GM10248 (cell line): ENCODE measurements at places on chromosomes 5 and 9.

GRCh38 chr5:156640691-156641241 is 209.3 kb upstream of the PPP1R2B start:
- no peak for DNase-seq

GRCh38 chr5:54440456-54440893 is 15.0 kb upstream of the HSPB3 start:
- peak; percentile 48 for DNase-seq

DNA sequence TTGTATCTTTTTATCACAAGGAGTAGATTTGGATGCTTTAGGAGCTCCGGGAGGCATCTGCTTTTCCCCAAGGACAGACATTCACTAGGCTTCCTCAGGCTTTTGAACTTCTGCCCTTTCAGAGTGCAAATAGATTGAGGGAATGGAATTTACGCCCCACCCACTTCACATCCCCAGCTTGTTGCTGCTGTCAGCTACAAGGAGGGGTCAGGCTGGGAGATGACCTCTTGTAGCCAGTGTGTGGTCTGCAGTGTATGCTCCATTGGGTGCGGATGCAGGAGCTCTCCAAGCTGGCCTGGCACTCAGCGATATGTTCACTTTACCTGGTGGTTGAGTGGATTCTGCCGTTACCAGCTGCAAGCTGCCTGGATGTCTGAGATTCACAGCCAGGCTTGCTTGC is 6.4 kb downstream of the TNFSF15 start:
- no peak for DNase-seq

DNA sequence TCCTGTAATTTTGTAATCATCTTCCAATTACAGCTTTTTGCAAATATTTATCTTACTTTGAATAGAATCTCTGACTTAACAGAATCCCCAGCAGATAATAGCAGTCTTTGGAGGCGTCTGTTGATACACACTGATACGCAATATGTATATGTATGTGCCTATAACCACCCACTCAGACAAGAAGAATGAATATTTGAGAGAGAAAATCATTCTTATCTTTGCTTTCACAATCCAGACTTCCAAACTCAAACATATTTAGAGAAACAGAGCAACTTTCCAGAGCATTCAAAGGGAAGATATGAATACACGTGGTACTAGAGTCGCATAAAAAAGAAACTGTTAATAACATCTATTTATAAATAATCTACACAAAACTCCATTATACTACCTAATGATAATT is 6.1 kb downstream of the RORB start:
- DNase-seq = no peak

DNA sequence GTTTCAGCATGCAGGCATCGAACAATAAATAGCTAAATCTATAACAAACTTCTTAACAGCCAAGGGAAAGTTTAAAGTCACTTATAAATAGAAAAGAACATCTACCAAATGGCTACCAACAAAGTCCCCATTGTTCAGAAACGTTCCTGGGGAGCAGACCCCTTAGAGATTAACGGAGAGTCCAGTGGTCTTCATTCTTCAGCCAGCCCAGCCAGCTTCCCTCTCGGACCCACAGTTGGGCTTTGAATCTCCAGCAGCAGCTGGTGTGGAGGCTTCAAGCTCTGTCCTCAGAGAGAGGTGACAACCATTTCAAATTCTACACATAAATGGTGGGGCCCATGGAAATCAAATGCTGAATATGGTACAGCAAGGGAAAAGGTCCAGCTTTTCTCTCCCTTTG is 11.2 kb downstream of the ENC1 start:
- no peak for DNase-seq

- peak; percentile 37 for DNase-seq
These were observed 33.3 kb upstream of the ABCA1 start for GRCh38 chr9:104961238-104961637.

DNA sequence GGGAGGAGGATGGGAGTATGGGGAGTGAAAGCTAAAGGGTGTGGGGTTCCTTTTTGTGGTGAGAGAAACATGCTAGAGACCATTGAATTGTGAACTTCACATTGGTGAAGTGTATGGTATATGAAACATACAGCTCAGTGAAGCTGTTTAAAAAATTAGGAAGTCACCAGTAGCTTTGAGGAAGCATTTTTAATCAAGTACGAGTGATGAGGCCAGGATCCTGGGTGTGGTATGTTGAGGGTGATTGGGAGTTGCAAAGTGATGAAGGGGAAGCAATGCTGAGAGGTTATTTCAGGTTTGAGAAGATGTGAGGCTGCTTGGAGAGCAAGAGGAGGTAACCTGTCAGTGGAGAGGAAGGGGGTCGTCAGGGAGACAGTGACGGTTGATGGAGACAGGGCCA is 22.7 kb upstream of the CLK4 start:
- DNase-seq = no peak

DNA sequence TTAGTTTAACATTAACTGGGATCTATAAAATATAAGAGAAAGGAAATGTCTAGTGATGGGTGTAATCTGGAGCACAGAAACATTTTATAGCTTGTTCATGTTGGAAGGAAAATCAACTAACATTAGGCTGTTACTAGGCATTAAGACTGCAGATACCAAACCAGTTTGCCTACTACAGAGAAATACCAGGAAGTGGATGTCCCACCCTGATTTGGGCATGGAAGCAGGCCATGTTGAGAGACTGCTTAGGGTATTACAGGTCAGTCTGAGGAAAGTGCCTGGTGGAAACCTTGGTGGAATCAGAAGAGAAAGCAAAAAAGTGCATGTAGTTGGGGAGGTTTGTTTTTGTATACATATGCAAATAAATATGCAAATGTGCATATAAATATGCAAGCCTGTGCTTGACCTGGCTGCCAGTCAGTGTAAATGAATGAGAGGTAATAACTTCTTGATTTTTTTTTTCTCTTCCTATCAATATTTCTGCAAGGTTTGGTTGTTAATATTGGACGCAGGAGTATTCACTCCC is 9.6 kb upstream of the CCDC112 start:
- DNase-seq = no peak

GRCh38 chr5:5040712-5041111 is 99.4 kb upstream of the ADAMTS16 start:
- no peak for DNase-seq

DNA sequence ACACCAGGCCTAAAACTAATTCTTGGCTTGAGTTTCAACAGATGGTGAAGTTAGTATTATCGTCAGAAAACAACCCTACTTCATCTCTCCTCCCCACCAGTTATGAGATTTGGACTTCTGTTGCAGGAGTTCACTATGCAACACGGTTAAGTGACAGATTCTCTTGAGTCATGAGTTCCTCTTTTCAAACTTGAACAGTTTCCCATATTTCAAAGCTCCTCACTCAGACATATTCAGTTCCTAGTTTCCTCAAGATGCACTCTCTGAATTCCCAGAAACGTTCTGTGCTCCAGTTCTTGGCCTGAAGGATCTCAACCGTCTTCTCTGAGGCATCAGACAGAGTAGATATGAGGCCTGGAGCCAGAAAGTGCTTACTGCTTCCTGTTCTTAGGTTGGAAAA is 7.3 kb upstream of the PTGER4 start:
- no peak for DNase-seq

DNA sequence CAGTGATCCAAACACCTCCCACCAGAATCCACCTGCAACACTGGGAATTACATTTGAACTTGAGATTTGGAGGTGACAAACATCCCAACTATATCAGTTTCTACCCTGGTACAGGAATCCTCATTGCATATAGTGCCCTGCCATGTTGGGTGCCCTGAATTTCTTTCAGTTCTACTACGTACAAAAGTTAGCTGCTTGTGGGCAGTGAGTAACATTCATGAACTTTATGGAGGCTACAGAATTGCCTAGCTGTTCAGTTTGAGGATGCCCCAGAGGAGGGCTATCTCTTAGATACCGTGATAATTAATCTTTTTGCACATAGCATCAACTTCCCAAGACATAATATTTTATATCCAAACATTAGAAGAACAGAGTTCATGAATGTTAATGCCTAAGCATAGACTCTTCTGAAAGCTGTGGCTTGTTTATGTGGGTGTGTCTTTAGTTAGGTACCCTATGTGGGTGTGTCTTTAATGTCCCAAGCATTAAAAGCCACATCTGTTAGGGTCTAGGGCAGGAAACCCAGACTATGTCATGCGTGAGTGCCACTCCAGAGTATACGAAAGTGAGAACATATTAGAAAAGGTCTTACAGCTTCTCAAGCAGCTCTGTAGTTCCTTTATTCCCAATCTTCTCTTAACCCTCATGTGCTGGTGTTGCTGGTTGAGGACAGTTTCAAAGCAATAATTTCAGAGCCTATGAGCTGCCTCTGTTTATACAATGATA is 47.0 kb upstream of the CHD1 start:
- no peak for DNase-seq
